ENCODE measurements at places on chromosomes 6 and 20. TPM values are rescaled to one million over a fixed set of nuclear protein-coding genes. Genes with fewer than 3 reads are reported as not detected.

DNA sequence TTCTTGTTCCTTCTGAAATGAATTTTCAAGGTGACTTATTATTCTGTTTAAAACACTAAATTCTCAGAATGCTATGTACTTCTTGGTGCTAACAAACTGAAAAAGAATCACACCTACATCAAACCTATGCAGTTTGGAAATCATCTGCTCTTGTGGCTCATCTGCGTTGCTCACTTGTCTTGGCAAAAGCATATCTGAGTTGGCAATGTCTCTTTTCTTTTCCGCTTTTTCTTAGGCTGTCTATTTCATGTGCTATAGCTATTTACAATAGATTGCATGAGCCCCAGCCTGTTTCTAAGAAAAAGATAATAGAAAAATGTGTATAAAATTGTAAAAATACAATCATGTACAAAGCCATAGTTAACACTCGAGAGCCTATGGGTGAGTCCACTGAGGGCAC, 348.9 kb upstream of the AGPAT4 start:
- no peak overlapping the region for H3K27ac ChIP-seq
- no peak for DNase-seq
- H3K27me3 ChIP-seq: no peaks in the 10 kb centered on the region
- no peak overlapping the region for H3K4me3 ChIP-seq

DNA sequence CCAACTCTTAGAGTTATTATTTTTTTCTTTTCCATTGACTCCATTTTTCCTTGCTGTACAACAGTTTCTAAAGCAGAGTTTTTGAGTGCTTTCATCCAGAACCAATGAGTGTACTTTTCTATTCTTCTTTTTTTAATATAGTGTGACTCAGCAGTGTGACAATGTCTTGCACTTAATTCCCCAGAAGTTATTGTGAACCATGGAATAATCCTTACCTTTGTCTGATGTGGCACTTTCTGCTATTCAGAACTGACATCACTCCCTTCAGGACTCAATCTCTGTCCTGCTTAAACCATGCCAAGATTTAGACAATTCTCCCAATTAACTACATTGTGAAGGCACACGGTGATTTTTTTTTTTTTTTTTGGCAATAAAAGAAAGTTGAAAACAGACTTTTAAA, 41.5 kb downstream of the GRIK2 start:
- H3K4me1 ChIP-seq: no peaks in the 10 kb centered on the region
- no peak overlapping the region for H3K27ac ChIP-seq
- H3K4me3 ChIP-seq: no peak overlapping the region
- no peak for DNase-seq
- no peaks in the 10 kb centered on the region for H3K27me3 ChIP-seq

DNA sequence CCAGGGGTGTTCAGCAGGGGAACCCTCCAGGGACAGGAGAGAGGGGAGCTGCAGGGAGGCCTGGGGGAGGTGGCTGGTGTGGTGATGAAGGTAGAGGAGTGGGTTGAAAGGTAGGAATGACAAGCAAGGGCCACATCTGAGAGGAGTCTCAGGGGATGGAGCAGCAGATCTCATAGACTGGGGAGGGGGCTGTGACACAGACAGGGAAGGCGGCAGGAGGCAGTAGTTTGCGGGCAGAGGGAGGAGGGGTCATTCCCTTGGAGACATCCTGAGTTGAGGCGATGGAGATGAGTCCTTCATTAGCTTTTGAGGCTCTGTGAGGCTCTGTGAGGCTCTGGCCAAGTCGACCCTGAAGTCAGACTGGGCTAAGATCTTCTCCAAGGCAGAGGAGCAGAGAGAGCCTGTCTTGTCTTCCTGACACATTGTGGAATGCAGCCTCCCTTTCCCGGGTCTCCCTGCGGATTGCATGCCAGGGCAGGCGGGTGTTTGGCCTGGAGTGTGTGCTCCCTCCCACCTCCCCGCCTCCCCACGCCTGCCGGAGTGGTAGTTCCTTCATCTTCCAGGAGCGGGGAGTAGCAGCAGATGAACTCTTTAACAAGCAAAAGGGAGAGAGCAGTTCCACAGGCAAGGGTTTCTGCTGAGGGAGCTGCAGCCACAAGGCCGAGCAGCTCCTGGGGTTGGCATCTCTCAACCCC, 34.3 kb upstream of the MLN start:
- H3K4me1 ChIP-seq: peaks cover 20% of the 10 kb centered on the region
- peak overlapping the region; percentile 46 for H3K27ac ChIP-seq

Gene SLC22A2
- total RNA-seq: not detected

Gene SLC35D3
- 0.09 TPM for total RNA-seq
